Left ventricle myocardium inferior (tissue), 1 donor: ENCODE measurements at places on chromosomes 3 and 15.

GRCh38 chr15:82005239-82005638, 40.6 kb downstream of the MEX3B start:
- no peaks in the 10 kb centered on the region for H3K27me3 ChIP-seq
- no peaks in the 10 kb centered on the region for H3K4me1 ChIP-seq
- no peak for DNase-seq
- H3K27ac ChIP-seq: no peak overlapping the region

- H3K4me1 ChIP-seq: peaks cover 11% of the 10 kb centered on the region
Measured at GRCh38 chr15:69610277-69610676, 157.7 kb downstream of the RPLP1 start.

- DNase-seq: no peak
- H3K4me3 ChIP-seq: no peak overlapping the region
- H3K27ac ChIP-seq: no peak overlapping the region
Measured at GRCh38 chr3:72750405-72750965, 97.8 kb downstream of the SHQ1 start.

- no peak for DNase-seq
- H3K4me1 ChIP-seq: peaks cover 56% of the 10 kb centered on the region
- no peak overlapping the region for H3K4me3 ChIP-seq
Measured at GRCh38 chr3:15312550-15312949, 19.8 kb downstream of the SH3BP5 start.

GRCh38 chr15:61951949-61952348, 108.3 kb downstream of the VPS13C start:
- H3K27me3 ChIP-seq: no peaks in the 10 kb centered on the region
- H3K36me3 ChIP-seq: peaks cover 63% of the 10 kb centered on the region
- peaks cover 12% of the 10 kb centered on the region for H3K4me1 ChIP-seq
- DNase-seq: no peak
- no peak overlapping the region for H3K4me3 ChIP-seq

DNA sequence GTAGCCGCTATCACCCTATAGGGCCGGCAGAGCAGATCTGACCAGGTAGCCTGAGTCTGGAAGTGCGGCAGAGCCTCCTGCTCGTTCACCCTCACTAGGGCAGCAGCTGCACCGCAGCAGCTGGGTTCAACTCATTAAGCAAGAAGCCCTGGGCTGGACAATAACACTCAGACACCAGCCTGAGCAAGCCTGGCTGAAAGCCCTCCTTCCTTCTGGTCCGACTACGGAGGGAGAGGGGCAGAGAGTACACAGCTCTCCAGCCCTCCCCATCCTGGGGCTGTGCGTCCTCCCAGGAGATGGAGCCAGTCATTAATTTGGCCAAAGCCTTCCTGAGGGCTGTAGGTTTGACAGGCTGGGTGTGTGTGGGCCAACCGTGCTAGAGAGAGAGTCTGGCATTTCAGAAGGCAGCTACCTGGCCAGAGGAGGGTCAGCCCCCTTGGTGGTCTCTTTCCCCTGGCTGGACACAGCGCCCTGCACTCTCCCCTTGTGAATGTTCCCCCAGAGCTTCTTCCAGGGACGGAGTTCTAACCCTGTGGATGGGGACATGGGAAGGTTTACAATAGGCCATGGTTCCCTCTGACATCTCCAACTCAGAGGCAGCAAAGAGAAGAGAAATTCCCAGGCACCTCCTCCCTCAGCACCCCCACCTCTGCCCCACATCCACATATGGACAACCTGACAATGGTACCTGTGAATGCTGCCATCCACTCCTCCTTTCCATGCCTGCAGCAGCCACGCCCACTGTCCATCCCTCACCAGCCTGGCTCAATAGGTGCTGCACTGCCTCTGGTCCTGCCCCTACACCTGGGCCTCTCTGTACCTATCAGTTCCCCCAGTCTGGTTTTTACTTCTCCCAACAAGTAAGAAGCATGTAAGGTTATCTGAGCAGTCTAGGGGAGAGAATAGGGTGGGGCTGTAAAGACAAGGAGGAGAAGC, 6.5 kb downstream of the CHRNB4 start:
- no peaks in the 10 kb centered on the region for H3K4me1 ChIP-seq
- no peak for DNase-seq
- no peak overlapping the region for H3K4me3 ChIP-seq
- H3K36me3 ChIP-seq: no peaks in the 10 kb centered on the region

- H3K4me3 ChIP-seq: no peak overlapping the region
- H3K27ac ChIP-seq: no peak overlapping the region
- no peaks in the 10 kb centered on the region for H3K4me1 ChIP-seq
- DNase-seq: no peak
Measured at GRCh38 chr15:49495993-49496753, 73.1 kb downstream of the FGF7 start.

DNA sequence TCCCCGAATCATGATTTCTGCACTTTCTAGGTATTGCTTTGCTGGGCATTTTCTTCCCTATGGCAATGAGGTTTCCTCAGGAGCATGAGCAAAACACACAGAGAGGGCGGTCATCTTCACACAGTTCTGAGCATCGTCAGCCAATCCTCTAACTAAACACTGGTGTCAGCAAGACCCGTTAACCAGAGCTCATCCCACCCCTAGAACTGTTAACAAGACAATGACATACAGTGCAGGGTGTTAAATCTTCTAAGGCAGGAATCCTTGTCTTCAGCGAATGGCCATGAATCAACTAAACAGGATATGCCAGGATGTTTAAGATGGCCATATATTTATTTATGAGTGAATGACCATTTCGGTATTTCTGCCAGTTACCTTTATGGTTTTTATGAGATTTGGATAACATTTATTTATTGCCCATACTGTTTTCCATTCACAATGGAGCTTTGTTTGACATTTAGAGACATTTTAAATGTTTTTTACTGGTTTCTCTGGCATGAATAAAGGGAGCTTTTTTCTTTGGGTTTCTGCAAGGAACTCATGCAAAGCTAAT, 411.5 kb upstream of the PROK2 start:
- H3K27me3 ChIP-seq: peaks cover 20% of the 10 kb centered on the region
- no peaks in the 10 kb centered on the region for H3K4me1 ChIP-seq
- no peak overlapping the region for H3K4me3 ChIP-seq
- H3K36me3 ChIP-seq: no peaks in the 10 kb centered on the region
- DNase-seq: no peak

DNA sequence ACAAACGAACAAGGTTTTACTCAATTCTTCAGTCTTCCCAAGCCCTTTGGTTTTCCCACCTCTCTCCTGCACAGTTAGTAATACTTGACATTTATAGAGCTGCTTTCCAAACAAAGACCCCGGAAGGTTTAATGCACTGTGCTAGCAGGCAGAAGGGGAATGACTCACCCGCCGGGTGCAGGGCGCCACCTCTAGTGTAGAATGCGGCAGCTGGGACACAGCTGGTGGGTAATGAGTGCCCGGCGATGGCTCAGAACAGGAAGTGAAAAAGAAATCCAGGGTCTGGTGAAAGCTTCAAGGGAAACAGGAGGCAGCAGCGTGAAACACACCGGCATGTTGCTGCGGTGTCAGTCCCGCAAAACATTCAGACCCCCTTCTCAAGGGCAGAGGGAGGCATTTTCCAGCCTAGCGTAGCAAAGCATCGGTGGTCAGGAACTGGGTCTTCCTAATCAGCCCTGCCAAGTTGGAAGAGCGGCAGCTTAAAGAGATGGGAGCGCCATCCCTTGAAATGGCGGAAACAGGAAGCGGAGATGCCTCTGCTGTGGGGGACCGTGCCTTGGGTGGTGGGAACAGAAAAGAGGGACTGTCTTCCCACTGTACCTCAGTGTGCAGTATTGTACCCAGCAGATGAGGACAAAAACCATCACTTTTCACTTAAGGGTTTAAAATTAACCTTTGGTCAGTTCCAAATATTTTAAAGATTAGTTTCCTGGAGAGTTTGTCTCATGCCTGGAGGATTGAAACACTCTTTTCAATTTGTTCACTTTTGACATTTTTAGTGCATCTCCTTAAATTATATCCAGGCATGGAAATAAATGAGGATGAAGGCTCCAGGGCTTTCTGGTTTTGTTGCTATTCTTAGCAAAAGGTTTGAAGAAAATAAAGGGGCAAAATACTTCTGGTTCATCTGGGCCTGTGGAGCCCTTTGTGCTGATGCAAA, 160.7 kb upstream of the MCTP2 start:
- H3K27me3 ChIP-seq: peaks cover 18% of the 10 kb centered on the region
- H3K27ac ChIP-seq: no peak overlapping the region
- H3K4me1 ChIP-seq: peaks cover 3% of the 10 kb centered on the region
- H3K36me3 ChIP-seq: no peaks in the 10 kb centered on the region

GRCh38 chr15:73631915-73632669, 1.1 kb downstream of the NPTN start:
- H3K4me1 ChIP-seq: peaks cover 68% of the 10 kb centered on the region
- H3K27me3 ChIP-seq: no peaks in the 10 kb centered on the region
- H3K4me3 ChIP-seq: peak overlapping the region; percentile 96
- peak overlapping the region; percentile 97 for H3K27ac ChIP-seq

DNA sequence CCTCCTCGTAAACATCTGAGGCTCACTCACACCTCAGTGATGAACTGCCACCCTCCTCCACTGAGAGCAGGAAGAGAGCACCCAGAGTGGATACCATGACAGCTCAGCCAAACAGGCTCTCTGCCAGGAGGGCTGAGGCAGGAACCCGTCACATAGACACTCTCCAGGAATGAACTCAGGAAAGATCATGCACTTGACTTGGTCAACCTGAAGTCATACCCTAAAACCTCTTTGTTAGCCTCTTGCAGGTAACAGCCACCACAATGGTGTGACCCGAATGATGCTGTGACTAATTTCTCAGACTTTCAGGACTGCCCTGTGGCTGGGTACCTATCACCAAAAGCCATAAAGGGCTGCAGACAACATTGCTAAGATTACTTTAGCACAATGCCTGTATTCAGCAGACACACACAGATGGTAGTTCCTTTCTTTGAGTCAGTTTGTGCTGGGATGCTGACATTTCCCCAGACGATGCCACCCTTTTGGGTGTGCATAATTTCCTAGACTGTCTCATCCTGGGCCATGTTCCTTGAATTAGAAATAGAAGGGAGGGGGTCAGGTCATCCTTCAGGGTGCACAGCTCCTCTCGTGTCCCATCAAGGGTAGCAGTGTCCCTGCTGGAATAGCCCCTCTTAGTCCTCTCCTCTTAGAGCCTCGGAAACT, 30.3 kb downstream of the CX3CR1 start:
- no peak overlapping the region for H3K4me3 ChIP-seq
- H3K27me3 ChIP-seq: no peaks in the 10 kb centered on the region
- H3K27ac ChIP-seq: peak overlapping the region; percentile 39
- H3K36me3 ChIP-seq: no peaks in the 10 kb centered on the region
- no peak for DNase-seq

DNA sequence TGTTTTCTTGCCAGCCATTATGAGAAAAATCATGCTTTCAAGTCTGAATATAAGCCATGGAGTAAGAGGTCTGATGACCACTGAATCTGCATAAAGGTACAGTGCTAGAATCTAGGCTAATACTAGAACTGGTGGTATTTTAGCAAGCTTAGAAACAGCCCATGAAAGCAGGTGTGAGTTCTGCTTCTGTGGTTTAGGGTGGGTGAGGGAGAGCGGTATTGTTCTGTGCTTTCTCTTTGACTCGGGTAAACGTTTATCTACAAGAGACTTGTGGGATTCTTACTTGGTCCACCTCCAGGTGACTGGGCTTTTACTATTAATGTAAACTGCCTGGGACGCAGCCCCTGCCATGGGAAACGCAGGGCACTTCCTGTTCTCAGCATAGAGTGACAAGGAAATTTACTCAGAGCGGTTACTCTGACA, 55.2 kb downstream of the PGPEP1L start:
- H3K27me3 ChIP-seq: no peaks in the 10 kb centered on the region
- no peak for DNase-seq
- peaks cover 59% of the 10 kb centered on the region for H3K36me3 ChIP-seq
- H3K4me1 ChIP-seq: peaks cover 62% of the 10 kb centered on the region

DNA sequence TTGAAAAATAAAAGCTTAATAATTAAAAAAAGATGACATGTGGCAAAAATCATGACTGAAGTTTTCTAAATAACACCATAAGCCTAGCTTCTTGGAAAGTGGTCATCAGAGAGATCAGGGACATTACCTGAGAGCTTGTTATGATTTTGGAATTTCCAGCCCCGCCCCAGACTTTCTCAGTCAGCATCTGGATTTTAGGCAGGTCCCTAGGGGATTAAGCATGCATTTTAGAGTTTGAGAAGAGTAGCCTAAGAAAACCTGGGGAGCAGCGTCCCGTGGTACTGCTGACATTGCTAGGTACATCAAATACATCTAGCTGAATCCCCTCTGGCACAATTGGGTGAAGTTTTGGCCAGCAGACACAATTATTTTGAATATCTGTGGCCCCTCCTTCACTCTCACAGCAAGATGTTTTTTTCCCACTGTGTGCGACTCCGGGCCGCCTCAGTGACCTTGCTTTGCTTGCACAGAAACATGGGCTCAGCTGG, 58.7 kb upstream of the MEF2A start:
- H3K27ac ChIP-seq: peak overlapping the region; percentile 90
- peaks cover 76% of the 10 kb centered on the region for H3K4me1 ChIP-seq
- DNase-seq: no peak

DNA sequence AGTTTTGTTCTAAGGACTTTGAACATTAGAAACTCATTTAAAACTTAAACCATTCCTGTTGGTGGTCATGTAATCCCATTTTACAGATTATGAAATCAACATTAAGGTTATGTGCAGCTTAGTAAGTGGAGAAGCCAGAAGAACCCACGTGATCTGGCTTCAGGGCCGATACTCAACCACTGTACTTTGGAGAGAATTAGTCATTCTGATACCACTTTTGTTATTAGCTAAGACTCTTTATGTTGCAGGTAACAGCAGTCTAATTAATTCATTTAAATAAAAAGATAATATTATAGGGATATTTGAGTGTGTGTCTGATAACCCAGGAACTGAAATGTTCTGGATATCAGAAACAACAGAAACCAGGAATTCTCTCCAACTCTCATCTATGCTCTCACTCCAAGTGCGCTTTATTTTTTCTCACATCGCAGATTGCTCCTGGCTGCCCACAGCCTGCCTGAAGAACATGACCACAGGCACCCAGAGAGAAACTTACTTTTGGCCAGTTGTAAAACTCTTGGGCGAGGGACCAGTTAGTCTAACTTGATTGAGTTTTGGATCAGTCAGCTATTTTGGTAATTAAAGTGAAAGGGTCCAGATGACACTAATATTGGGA, 25.2 kb downstream of the UBE2E1 start:
- H3K4me1 ChIP-seq: peaks cover 57% of the 10 kb centered on the region
- no peak overlapping the region for H3K4me3 ChIP-seq
- no peak for DNase-seq
- no peaks in the 10 kb centered on the region for H3K27me3 ChIP-seq
- no peak overlapping the region for H3K27ac ChIP-seq
- H3K36me3 ChIP-seq: no peaks in the 10 kb centered on the region

DNA sequence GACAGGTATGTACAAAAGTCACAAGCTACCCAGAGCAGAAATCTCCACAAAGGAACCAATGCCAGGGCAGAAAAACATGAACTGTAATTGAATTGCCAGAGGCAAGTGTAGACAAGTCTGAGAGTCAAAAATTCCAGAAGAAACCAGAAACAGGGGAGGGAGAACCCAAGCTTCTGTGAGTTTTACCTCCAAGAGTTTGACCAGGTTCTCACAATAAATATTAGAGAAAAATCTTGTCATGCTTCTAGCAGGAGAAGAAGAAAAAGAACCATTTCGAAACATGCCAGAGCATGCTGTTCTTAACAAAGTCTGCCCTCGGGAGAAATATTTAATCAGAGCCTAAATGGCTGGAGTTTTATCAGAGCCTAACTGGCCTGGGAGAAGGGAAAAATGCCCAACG, 32.5 kb upstream of the AP3B2 start:
- H3K4me3 ChIP-seq: no peak overlapping the region
- no peaks in the 10 kb centered on the region for H3K27me3 ChIP-seq
- H3K27ac ChIP-seq: no peak overlapping the region
- no peak for DNase-seq
- no peaks in the 10 kb centered on the region for H3K4me1 ChIP-seq
